ENCODE measurements at places on chromosomes 12 and 14.

GRCh38 chr14:71918955-71919354, 13.3 kb upstream of the RGS6 start:
- DNase-seq, result no peak

- no peak for DNase-seq
Observed at GRCh38 chr14:55926007-55926406, 192.2 kb upstream of the PELI2 start.

- no peak for DNase-seq
Observed at GRCh38 chr12:79191391-79191790, 326.8 kb downstream of the SYT1 start.

DNA sequence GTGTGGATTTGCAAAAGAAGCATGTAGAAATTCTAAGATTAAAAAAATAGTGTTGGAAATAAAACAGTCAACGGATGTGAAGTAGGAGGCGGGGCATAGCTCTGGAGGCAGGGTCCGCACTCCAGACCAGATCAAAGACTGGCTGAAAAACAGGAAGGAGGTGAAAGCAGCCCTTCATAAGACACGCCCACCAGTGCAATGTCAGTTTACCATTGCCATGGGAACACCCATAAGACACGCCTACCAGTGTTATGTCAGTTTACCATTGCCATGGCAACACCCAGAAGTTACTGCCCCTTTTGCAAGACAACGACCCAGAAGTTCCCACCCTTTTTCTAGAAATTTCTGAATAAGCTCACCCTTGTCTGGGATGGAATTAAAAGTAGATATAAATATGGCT, 87.1 kb downstream of the FZD10 start:
- no peak for DNase-seq

DNA sequence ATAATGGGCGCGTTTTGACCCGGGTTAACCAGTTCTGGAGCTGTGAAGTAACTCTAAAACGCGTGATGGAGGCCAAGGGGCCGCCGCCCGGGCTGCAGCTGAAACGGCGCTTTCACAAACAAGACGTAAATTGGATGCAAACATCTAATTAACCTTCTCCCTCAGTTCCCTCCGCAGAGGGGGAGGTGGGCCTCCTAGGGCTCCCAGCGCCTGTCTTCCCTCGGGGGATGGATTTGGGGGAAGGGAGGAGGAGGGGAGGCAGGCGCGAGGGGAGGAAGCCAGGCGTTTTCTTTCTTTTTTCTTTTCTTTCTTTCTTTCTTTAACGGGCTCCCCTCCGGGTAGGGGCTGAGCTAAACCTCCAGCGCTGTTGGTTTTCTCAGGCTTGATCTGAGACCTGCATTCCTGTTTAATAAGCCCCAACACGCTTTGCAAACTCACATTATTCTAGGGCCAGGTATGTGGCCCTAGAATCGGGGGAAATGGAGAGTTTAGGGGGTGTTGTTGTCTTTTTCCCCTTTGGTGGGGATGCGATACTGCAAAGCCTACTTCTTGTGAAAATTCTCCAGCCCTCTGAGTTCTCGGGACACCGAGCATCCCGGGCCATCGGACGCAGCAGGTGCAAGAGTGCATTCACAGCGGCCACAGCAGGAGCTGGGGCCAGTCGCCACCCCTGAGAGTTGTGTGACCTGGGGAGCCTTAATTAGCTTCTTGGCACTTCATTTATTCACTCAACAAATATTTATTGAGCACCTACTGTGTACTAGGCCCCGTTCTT, 43.6 kb upstream of the LHX5 start:
- no peak for DNase-seq

GRCh38 chr14:74459289-74459946, 33.4 kb upstream of the SYNDIG1L start:
- DNase-seq, result no peak

DNA sequence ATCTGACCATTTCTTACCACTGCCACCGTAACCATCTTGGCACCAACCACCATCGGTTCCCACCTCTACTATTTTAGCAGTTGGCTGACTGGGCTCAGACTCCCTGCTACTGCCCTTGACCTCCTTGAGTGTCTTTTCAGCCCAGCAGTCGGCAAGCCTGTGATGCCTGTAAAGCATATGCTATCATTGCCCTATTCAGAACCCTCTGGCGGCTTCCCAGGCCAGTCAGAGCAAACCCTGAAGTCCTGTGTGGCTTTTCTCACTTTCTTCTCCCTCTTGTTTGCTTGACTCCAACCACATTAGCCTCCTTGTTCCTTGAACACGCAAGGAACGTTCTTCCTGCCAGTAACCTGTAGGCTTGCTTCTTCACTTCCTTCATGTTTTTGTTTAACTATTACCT, 6.2 kb downstream of the IRAK3 start:
- DNase-seq, result no peak

- no peak for DNase-seq
Observed at GRCh38 chr12:48995086-48995879, 3.9 kb downstream of the DDN start.

GRCh38 chr12:111308473-111308872, 60.4 kb downstream of the PHETA1 start:
- DNase-seq, result no peak

DNA sequence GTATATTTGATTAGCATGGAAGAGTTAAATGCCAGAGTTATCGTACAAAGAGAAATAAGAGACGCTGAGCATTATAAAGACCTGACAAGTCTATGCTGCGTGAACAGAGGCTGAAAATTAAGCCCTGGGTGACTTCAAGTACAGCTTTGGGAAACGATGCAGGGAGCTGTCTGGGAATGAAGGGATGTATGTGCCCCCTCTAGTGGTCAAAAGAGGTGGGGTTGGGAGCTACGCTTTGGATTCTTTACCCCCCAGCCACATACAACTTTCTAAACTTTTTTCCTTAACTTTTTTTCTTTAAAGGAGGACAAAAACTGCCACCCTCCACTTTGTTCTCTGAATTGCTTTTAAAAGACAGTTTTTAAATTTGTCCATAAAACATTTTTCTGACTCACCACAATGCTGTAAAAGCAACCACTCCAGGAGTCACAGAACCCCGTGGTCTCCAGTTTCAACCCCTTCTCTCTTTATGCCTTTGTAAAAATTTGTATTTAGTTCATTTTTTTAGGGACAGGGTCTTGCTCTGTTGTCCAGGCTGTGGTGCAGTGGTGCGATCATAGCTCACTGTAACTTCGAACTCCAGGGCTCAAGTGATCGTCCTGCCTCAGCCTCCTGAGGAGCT, 59.4 kb downstream of the ZNF664 start:
- no peak for DNase-seq

- no peak for DNase-seq
Observed at GRCh38 chr14:79961197-79961596, 250.1 kb downstream of the DIO2 start.

- no peak for DNase-seq
Observed at GRCh38 chr14:55745906-55746305, 165.9 kb downstream of the KTN1 start.

- DNase-seq, result no peak
Observed at GRCh38 chr14:104567141-104567956, 12.2 kb upstream of the C14orf180 start.

DNA sequence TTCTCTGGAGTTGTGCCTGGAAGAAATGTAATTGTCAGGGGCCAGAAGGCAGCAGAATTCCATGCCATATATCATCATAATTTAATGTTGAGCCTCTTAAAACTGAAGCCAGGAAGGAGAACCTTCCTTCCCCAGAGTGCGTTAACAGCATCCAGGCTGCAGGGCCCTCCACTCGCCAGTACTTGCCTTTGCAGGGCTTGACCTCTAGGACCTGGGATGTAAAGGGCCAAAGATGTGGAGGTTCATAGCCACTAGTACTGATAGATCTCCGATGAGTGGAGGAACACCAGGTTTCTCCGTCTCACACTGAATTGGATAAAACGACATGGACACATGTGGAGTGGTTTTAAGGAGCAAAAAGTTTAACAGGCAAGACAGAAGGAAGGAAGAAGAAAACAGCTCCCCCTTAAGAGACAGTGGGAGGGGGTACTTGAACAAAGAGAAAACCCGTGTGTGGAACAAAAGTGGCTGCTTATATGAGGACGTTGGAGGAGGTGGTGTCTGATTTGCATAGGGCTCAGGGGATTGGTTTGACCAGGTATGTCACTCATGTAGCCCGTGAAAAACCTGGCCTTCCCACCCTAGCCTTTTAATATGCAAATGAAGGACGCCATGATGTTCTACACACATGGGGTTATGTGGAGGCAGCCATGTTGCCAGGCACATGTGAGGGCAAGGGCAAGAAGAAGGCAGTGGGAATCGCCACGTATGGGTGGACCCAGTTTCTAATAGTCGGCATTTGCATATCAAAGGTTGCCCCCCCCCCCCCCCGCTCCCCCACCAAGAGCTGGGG, 38.8 kb upstream of the WSCD2 start:
- no peak for DNase-seq

GRCh38 chr14:102949801-102950451, 27.5 kb downstream of the AMN start:
- DNase-seq, result peak; percentile 40

GRCh38 chr12:117760990-117761389, 207.8 kb downstream of the KSR2 start:
- no peak for DNase-seq

DNA sequence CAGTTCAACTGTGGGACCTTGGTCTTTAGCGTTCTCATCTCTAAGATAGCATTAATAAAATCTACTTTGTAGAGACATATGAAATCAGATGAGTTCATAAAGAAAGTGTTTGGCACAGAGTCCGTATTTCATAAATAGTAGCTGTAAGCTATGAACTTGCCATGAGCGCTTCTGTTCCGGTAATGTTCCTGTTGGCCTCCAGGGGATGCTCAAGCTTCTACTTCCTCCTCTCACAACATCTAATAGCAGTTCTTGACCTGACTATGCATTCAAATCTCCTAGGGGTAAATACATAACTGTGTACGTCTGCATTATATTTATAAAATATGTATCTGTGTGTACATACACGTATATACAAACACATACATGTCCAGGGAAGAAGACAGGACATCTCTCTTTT, 288.2 kb upstream of the TMPO start:
- DNase-seq, result no peak

GRCh38 chr14:58808828-58809227, 171.1 kb downstream of the DACT1 start:
- DNase-seq, result no peak

- no peak for DNase-seq
Observed at GRCh38 chr12:96425321-96425720, 25.1 kb upstream of the CDK17 start.

DNA sequence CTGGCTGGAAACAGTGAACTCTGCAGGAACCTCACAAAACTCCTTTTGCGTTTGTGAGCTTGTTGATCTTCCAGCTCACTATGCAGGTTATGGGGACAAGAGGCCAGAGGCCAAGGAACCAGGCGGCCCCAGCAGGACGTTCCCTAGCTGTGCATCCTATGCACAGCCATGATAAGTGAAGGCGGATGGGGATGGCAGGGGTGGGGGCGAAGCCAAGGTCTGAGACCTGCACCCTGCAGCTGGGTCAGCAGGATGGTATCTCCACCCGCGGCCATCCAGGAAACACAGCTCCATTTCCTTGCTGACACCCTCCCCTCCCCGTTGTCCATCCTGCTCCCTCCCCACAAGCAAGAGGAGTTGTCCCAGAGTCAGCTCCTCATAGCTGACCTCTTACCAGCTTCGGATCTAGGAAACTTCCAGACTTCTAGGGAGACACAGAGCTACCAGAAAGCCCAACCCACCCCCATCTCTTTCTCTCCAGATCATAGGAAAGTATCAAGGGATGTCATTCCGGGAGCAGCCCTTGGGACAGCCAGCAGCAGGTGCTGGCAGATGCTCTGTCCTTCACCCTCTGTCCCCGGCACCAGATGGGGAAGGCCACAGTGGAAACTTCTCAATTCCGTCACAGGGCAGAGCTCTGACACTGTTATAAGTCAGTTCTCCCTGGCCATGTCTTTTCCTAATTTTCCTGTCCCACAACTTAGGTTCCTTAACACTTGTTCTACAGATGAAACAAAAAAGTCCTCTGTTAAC, 9.4 kb downstream of the ZBTB39 start:
- no peak for DNase-seq

DNA sequence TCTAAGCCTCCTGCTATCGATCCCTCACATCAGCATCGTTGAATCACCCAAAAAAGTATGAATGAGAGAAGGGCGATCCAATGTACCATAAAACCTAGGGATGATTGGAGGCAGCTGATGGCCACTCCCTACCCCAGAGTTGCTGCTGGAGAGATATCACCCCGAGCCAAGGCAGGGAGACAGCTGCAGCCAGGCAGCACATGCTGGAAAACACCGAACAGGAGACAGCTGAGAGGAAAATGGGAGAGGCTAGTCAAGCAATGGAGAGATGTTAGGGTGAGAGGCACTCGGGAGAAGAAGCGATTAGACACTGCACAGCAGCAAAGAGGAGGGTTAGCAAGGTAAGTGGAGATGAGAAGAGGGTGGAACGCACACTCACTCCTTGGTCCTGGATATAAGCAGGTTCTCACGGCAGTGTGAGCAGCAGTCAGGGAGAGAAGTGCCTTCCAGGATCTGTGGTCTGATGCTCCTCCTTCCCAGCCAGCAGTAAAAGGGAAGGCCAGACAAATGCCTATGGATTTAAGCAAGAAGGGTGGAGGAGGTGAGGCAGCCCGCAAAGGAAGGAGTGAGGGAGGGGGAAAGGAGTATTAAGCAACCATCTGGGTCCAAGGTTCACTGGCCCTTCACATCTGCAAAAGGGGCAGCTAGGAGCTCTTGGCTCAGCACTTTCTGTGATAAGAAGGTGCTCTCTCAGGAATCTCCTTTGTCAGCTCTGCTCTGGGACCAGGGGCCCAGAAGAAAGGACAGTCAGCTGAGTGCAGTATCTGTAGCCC, at the start of gene SLC7A7:
Gene SLC7A7 (minus strand): TSS at position 495 of the 773 bp plus-strand sequence. CDS start 2,037 bp downstream, outside the sequence.
- DNase-seq, result no peak

DNA sequence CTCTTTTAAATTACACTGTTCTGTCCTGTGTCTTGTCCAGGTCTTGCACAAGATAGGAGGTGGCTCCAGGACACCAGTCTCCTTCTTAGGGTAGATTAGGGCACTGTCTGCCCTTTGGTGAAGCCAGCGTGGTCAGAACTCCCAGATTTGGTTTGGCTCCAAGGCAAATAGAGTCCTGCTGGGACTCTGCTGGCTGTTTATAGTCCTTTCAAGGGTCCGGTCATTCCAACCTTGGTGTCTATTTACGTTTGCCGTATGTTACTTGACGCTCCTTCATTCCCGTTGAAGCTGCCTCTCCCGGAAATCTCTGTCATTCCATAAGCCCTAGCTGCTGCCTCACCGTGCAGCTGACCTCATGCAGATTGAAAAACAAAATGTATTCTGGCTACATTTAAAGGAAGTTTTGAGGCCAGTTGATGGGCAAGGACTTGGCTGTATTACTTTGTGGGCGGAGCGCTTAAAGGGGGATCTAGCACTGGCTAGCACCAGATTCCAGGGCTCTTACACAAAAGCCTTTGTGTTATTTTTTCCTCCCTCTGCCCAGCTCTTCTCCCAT, 180.6 kb downstream of the AKAP6 start:
- no peak for DNase-seq

- DNase-seq, result no peak
Observed at GRCh38 chr12:89072294-89073026, 279.8 kb downstream of the DUSP6 start.

All from hypothalamus (tissue), 51 donors.